Naive B cell (primary cell): ENCODE measurements at places on chromosomes 11 and 22. TPM values are rescaled to one million over a fixed set of nuclear protein-coding genes. Genes with fewer than 3 reads are reported as not detected.

GRCh38 chr11:64503186-64503753 lies 87.8 kb upstream of the SLC22A12 start:
- DNase-seq = no peak

GRCh38 chr11:18721561-18722292 lies 4.3 kb downstream of the IGSF22 start:
- peak; percentile 45 for DNase-seq

DNA sequence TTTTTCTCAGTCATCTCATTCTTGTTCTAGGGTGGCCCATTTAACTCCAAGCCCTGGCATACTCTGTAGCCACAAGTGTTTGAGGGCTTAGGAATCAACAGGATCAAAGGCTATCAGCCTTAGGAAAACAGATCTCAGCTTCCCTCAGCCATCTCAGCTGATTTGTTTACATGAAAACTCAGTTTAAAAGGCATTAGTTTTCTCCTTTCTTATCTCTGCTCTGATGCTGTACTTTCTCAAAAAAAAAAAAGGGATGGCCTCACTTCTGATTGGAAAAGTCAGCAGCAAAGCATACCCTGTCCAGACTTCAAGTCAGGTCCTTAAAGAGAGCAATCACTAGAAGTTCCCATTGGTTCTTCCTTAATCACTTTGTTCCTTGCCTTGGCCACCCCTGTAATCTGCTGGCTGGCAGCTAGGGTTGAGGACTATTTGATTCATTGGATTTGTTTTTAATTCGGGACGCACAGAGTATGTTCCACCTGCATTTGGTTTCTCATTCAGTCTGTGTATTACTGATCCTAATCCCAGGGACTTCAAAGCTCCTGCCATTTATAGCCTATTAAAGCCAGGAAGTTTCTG lies 102.8 kb downstream of the EXT2 start:
- no peak for DNase-seq

DNA sequence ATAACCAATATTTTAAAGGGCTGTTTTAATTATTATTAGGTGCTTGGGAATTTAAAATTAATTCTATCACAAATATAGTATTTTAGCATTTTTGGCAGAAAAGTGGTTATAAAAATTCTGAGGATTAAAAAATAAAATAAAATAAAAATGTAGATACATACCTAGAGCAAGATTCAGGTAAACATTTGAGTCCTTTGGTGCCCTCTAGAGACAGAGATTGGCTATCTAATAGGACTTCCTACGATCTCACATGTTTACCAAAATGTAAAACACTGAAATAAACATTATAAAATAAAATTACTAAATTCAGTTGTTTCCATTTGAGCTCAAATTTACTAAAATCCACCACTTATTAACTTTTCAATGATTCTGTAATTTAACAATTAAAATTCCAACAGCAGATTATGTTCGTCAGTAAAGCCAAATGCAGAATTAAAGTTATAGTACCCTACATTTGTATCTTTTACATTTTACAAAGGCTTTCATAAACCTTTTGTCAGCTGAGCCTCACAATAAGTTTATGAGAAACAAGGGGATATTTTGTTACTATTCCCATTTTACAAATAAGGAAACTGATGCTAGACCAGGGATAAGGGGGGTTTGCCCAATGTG lies 27.7 kb downstream of the SLC36A4 start:
- no peak for DNase-seq

DNA sequence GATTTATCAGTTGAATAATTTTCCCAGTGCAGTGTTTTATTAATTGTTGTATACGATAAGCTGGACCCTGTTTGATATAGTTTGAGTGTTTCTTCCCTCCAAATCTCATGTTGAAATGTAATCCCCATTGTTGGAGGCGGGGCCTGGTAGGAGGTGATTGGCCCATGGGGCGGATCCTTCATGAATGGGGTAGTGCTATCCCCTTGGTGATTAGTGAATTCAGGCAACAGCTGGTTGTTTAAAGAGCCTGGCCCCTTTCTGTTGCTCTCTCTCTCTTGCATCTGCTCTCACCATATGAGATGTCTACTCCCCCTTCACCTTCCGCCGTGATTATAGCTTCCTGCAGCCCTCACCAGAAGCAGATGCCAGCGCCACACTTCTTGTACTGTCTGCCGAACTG lies 1.5 kb downstream of the OR5A1 start:
- DNase-seq = no peak

GRCh38 chr11:99571094-99571493 lies 550.3 kb downstream of the CNTN5 start:
- DNase-seq = no peak

GRCh38 chr11:36233204-36233603 lies 56.0 kb downstream of the COMMD9 start:
- no peak for DNase-seq

GRCh38 chr22:42695294-42695693 lies 25.4 kb downstream of the A4GALT start:
- no peak for DNase-seq

GRCh38 chr22:26849575-26849974 lies 192.2 kb downstream of the MIAT start:
- DNase-seq = no peak

- no peak for DNase-seq
Observed at GRCh38 chr22:19998991-19999820, 17.4 kb downstream of the ARVCF start.

- no peak for DNase-seq
Observed at GRCh38 chr11:126963115-126963514, 37.5 kb downstream of the KIRREL3 start.

- DNase-seq = no peak
Observed at GRCh38 chr11:123357990-123358827, 71.9 kb upstream of the GRAMD1B start.

- no peak for DNase-seq
Observed at GRCh38 chr11:118004543-118005223, 18.5 kb downstream of the IL10RA start.

- DNase-seq = no peak
Observed at GRCh38 chr22:49566693-49567092, 261.0 kb downstream of the BRD1 start.

DNA sequence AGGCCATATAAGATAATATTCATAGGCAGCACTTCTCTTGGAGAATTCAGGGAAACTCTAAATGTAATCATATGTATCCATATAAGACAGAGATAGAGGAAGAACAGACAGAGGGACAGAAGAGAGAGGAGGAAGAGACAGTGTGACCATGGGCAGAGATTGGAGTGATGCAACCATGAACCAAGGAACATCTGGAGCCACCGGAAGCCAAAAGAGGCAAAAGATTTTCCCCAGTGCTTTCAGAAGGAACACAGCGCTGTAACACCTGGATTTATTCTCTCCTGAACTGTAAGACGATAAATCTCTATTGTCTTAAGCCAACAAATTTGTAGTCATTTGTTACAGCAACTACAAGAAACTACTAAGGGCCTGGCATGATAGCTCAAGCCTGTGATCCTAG lies 57.7 kb downstream of the GAB2 start:
- DNase-seq = no peak

GRCh38 chr11:47514825-47515647 lies 37.9 kb downstream of the CELF1 start:
- DNase-seq = no peak

GRCh38 chr11:117313091-117313490 lies 3.0 kb downstream of the BACE1 start:
- DNase-seq = no peak

DNA sequence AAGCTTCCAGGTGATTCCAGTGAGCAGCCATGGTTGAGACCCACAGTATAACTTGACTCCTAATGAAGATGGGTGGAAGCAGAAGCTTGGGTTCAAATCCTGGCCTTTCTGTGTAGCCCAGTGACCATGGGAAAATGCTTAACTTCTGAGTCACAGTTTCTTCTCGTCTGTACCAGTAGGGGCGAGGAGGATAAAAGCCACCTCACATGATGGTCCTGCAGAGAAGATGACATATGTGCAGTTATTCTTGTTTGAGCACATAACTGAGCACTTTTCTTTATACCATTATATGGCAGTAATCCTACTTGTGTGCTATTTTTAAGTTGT lies 4.9 kb downstream of the TMEM109 start:
- DNase-seq = no peak

GRCh38 chr11:55920537-55920936 lies 6.2 kb upstream of the OR5W2 start:
- no peak for DNase-seq

DNA sequence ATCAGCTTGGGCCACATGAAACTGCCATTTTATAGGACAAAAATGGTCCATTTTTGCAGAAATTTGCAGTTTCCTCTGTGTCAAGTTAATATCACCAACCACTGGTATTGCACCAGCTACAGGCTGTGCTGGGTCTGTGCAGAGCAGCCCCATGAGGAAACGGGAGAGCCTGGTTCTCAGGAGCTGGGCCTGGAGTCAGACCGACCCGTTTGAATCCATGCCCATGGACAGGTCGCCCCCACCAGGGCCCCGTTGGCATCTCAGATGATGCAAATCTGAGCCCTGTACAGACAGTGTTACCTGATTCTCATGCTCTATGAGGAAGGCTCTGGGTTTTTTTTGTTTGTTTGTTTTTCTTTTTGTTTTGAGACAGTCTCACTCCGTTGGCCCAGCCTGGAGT lies 9.8 kb upstream of the SEC14L6 start:
- no peak for DNase-seq

DNA sequence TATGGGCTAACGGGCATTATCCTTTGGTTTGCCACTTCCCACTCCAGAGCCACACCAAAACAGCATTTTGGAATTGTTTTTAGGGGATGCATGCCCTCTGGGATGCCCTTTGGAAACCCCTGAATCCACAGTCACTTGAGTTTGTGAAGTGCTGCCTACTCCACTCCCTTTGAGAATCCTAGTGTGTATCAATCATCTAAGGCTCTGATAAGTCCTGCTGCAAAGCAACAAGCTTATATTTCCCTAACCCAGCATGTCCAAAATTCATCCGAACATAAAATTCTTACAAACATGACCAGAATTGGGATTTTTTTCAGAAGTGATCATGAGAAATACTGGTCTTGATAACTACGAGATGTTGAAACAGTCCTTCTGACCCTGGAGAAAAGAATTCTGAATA lies 387.9 kb downstream of the MN1 start:
- DNase-seq = no peak

GRCh38 chr22:24304062-24304675 lies 33.5 kb downstream of the SPECC1L start:
- no peak for DNase-seq

GRCh38 chr22:26804911-26805539 lies 147.6 kb downstream of the MIAT start:
- DNase-seq = no peak

GRCh38 chr11:61045271-61045670 lies 57.0 kb upstream of the CD5 start:
- no peak for DNase-seq

Gene RDX
- 10.2 TPM for polyA plus RNA-seq

Gene TEAD1
- not detected for polyA plus RNA-seq

Gene SORL1
- polyA plus RNA-seq = 102 TPM

Gene CECR2
- 0.05 TPM for polyA plus RNA-seq

Gene DEUP1
- polyA plus RNA-seq = not detected

Gene MYOD1
- polyA plus RNA-seq = not detected

Gene GDPD4
- polyA plus RNA-seq = not detected

Gene PTPN5
- not detected for polyA plus RNA-seq

Gene RFPL1
- polyA plus RNA-seq = not detected

Gene ALX4
- not detected for polyA plus RNA-seq

Gene SLC22A8
- polyA plus RNA-seq = not detected

Gene SCN4B
- not detected for polyA plus RNA-seq

Gene DDI1
- polyA plus RNA-seq = not detected

Gene ZNF215
- polyA plus RNA-seq = 0.47 TPM
